ENCODE measurements at places on chromosomes 7 and 10.

- no peak for DNase-seq
These were observed at the start of gene HOXA5 for GRCh38 chr7:27143023-27143949. Gene HOXA5, minus strand, starts transcription at chr7:27143681. Its CDS starts 74 bp downstream, at chr7:27143607.

- peak; percentile 19 for DNase-seq
These were observed 30.9 kb downstream of the NACAD start for GRCh38 chr7:45057878-45058277.

- no peak for DNase-seq
These were observed 89.2 kb upstream of the CALCR start for GRCh38 chr7:93663561-93664299.

- DNase-seq: no peak
These were observed 9.5 kb downstream of the INHBA start for GRCh38 chr7:41693150-41693997.

DNA sequence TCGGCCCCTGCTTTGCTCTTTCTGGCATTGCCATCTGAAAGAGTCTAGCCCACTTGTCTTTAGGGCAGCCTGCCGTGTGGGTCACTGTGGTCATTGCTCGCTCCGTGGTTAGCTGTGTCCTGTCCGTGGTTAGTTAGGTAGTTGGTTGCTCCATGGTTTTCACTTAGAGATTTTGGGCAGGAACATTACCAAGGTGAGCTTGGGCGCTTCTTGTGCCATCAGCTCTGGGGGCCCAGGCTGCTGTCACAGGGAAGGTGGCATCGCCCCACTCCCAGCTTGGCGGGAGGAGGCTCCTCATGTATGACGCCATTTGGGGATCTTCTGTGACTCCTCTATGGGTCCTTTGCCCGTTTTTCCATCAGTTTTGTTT lies 53.1 kb downstream of the INPP5A start:
- DNase-seq: no peak

Data from breast epithelium (tissue), 4 donors.